ENCODE measurements at places on chromosomes 1 and 21. TPM values are rescaled to one million over a fixed set of nuclear protein-coding genes. Genes with fewer than 3 reads are reported as not detected.

The C1orf210 gene
- not detected for polyA plus RNA-seq

The PAQR6 gene
- 1.5 TPM for polyA plus RNA-seq

The GJA4 gene
- 20.3 TPM for polyA plus RNA-seq

The S100A7A gene
- polyA plus RNA-seq: not detected

The RHCE gene
- 2.6 TPM for polyA plus RNA-seq

The ARHGAP29 gene
- 8.8 TPM for polyA plus RNA-seq

The MAP10 gene
- 1.1 TPM for polyA plus RNA-seq

The ICOSLG gene
- 1.3 TPM for polyA plus RNA-seq

The GPR3 gene
- 0.29 TPM for polyA plus RNA-seq

The CCDC30 gene
- 0.73 TPM for polyA plus RNA-seq

The SELL gene
- 0.59 TPM for polyA plus RNA-seq

The HORMAD1 gene
- not detected for polyA plus RNA-seq
